ENCODE measurements at places on chromosomes 3 and 15. TPM values are rescaled to one million over a fixed set of nuclear protein-coding genes. Genes with fewer than 3 reads are reported as not detected.

DNAH12 gene
- 0.92 TPM for total RNA-seq

IGF2BP2 gene
- total RNA-seq = 11.9 TPM

DNA sequence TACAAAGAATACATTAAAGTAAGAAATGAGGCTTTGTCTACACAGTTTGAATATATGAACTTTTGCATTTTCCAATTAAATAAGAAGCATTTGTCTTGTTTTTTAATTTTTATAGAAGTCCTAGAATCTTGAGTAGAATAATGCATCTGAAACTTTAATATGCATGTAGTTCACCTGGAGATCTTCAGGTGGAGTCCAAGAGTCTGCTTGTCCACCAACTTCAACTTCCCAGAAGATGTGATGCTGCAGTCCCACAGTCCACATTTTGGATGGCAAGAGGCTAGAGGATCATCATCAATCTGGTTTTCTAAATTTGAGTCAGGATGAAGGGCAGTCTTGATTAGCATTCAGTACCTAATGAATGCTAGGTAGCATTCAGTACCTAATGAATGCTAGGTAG is 357.6 kb upstream of the SOX2 start:
- DNase-seq = no peak

DNA sequence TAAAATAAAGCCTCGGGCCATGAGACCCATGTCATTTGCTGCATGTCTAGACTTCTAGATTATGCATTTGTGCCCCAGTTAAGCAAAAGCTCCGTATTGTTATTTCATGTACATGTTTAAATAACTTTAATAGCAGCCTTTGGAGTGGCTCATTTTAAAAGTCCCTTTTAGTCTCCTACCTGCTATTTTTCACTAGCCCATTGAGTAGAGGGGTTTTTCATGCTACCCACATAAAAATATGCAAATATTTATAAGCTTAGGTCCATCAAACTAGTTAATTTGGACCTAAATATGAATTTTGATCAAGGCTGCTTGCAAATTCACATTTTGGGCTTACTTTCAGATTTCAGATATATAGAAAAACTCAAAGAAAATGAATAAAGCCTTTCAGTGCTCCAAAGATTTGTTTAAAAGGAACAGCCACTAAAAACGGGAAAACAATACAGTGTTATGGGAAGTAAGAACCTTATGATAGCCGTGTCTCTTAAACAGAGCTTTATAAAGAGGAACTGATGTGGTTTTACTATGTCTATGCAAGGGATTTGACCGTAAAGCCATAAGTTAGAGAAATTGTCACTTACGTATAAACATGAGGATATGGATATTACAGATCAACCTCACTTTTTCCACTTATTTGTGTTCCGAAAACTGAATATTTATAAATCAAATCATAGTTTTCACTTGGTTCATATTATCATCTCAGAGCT is 30.0 kb downstream of the FILIP1L start:
- no peak for DNase-seq

DNA sequence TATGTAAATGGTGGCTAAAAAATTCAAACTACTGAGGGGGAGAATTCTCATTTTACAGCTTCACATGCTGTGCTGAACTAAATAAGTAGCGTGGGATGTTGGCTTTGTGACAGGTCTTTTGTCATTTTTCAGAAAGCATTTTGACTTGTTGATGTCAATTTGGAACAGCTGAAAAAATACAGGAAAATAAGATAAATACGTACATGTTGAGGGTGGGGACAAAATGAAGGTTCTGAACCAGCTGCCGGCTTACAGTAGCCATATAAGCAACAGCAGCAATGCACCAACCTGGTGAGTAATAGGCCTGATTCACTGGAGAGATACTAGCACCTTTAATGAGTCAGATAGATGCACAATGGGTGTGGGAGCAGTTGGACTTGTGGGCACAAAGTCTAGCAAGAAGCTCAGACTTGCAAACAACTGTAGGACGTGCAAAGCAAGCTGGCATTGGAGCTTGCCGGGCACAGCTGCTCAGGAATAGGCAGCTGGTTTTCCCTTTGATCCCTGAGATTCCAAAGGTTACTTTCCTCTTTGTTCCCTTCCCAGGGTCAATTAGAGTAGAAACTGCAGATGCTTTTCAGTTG is 12.9 kb downstream of the B3GNT5 start:
- DNase-seq = no peak

GRCh38 chr3:123071146-123071545 is 4.3 kb downstream of the PDIA5 start:
- no peak for DNase-seq

- no peak for DNase-seq
Measured at GRCh38 chr3:190070622-190071347, 49.9 kb downstream of the P3H2 start.

DNA sequence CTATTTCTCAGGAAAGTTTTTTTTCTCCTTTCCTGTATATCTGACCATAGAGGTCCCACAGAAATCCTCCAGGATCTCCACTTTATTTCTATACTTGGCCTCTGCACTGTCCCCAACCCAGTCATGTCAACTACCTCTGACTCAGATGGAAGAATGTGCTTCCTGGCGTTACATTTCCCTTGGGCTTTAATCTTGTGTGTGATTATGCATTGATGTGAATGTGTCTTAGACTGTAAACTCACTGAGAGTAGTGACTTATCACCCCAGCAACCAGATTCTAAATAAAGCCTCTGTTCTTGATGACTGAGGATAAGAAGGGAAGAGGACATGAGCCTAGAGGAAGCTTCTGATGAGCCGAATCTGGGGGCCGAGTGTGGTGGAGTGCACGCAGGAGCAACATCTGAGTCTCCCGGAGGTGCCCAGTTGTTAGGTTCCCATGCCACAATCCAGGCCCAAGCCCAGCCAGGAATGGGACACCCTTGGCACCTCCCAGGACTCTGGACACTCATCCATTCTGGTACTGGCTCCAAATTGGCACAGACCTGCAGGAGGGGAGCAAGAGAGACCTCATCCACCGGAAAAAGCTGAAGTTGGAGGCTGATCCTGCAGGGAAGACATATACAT is 32.1 kb upstream of the HEG1 start:
- no peak for DNase-seq

DNA sequence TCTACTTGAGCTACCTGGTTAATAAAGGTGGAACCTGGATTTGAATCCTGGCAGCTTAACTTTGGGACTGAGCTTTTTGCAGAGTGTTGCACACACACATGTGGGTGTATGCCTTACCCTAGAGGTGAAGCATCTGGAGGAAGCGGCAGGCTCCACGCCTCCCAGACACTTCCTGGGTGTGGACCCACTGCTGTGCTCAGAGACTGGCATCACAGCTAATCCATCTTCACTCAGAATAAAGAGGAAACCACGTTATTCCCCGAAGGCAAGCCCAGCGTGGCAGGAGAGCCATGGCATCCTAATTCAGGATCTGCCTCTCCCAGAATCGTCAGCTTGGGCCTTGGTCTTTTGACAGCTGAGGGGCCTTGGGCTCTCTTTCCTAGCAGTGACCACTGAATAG is 25.5 kb downstream of the CCDC13 start:
- no peak for DNase-seq

DNA sequence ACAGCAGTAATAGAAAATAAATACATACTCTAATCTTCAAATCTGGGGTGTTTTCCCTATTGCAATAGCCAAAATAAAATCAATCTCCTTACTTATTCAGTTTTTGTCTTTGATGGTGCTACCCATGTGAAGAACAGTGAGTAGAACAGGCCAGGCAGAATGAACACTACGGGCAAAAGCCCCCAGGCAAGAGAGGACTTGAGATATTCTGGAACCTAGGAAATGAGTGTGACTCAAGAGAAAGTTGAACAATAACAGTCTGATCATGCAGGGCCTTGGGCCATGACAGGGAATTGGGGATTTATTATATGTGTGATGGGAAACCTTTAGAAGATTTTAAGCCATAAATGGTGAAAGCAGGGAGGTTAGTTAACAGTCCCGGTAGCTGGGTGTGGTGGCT is 14.0 kb upstream of the DUT start:
- no peak for DNase-seq
